ENCODE measurements at places on chromosomes 12 and 14.

DNA sequence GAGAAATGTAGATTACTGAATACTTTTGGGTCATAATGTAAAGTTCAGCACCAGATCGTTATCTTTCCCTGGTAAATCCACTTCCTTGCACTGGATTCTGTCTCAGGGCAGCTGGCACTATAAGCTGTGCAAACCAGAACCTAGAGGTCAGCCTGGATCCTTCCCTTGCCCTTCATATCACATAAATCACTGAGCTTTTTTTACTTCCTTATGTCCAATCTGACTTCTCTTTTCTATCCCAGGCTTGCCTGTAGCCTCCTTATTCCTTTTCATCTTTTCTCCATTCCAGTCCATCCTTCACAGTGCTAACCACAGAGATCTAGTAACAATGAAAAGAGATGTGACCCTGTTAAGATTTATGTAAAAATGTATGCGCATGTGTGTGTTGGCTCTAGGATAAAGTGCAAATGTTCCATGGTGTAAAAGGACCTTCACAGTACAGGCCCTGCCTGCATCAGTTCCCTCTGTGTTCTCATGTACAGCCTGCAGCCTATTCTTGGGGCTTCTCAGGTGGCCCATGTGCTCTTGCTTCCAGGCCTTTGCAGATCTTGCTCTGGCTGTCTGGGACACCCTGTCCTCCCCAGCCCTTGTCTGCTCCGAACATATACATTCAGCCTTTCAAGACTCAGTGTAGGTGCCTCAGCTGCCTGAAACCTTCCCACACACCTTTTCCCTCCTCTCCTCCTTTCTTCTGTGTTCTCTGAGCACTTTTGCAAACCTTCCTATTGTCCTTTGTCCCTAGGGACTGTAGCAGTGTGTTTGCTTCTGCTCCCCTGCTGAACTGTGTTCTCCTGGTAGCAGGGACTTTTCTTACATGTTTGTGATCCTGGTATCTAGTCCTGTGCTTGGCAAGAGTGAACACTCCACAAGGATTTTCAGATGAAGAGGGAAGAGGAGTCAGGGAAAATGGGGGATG, 30.0 kb downstream of the PELI2 start:
- H3K36me3 ChIP-seq, result no peaks in the 10 kb centered on the region
- H3K27ac ChIP-seq, result no peak overlapping the region
- no peak overlapping the region for H3K4me3 ChIP-seq

- peak overlapping the region; percentile 73 for H3K27ac ChIP-seq
- peaks cover 66% of the 10 kb centered on the region for H3K4me1 ChIP-seq
- H3K36me3 ChIP-seq, result peaks cover 99% of the 10 kb centered on the region
- H3K27me3 ChIP-seq, result no peaks in the 10 kb centered on the region
- no peak for DNase-seq
- H3K4me3 ChIP-seq, result no peak overlapping the region
These were observed 65.0 kb downstream of the RFLNA start for GRCh38 chr12:124359671-124360581.

DNA sequence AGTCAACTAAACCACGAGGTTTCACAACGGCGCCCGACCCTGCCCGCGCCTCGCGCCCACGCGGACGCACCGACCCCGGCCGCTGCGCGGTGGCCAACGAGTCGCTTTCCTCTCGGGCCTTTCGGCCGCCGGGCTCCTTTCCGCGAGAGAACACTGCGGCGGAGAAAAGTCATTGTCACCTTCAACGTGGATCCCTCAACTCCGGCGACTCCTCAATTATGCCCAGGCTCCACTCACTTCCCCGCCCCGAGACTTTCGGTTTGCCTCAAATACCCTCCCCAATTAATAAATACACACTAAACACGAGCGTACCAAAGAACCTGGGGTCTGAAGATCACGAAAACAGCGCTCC, 450 bp downstream of the SINHCAF start:
- H3K27me3 ChIP-seq, result no peaks in the 10 kb centered on the region
- H3K4me1 ChIP-seq, result no peaks in the 10 kb centered on the region
- peak overlapping the region; percentile 98 for H3K27ac ChIP-seq
- peak overlapping the region; percentile 78 for H3K4me3 ChIP-seq

GRCh38 chr12:85260896-85261295, 19.1 kb upstream of the ALX1 start:
- no peaks in the 10 kb centered on the region for H3K36me3 ChIP-seq
- H3K4me3 ChIP-seq, result no peak overlapping the region
- H3K4me1 ChIP-seq, result no peaks in the 10 kb centered on the region

- H3K36me3 ChIP-seq, result no peaks in the 10 kb centered on the region
- H3K4me3 ChIP-seq, result no peak overlapping the region
- no peak for DNase-seq
- H3K27ac ChIP-seq, result peak overlapping the region; percentile 87
These were observed 55.3 kb downstream of the VCPKMT start for GRCh38 chr14:50060871-50061663.

- no peak overlapping the region for H3K4me3 ChIP-seq
- no peaks in the 10 kb centered on the region for H3K36me3 ChIP-seq
- peak overlapping the region; percentile 60 for H3K27ac ChIP-seq
- H3K27me3 ChIP-seq, result no peaks in the 10 kb centered on the region
These were observed 385.3 kb upstream of the DDHD1 start for GRCh38 chr14:53538316-53538881.

DNA sequence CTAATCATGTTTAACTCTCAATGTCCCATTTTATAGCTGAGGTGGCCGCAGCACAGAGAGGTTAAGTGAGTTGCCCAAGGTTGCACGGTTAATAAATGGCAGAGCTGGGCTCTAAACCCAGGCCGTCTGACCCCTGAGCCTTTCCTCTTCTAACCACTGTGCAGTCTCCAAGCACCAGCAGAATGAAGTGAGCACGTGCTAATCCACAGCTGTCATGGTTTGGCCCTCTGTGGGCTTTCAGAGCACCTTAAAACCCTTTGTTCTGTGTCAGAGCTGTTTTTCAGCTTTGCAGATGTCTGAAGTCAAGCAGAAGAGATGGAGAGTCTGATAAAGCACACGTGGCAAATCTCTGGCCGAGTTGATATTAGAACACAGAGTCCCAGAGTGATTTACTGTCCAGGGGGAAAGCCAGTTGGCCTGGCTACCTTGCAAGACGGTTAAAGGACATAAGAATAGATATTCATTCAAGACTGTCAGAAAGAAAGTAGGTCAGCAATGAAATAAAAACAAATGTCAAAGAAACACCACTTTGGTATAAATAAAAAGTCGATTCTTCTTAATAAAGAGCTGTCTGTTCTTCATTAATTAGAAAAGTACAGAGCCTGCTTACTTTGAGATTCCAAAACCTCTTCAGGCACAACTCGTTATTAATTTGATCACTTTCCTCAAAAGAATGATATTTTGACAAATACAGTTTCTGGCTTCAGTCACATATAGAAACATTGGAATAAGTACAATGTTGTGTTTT, 107.3 kb downstream of the CRADD start:
- H3K27ac ChIP-seq, result peak overlapping the region; percentile 44
- DNase-seq, result no peak
- H3K4me3 ChIP-seq, result no peak overlapping the region
- peaks cover 14% of the 10 kb centered on the region for H3K4me1 ChIP-seq

DNA sequence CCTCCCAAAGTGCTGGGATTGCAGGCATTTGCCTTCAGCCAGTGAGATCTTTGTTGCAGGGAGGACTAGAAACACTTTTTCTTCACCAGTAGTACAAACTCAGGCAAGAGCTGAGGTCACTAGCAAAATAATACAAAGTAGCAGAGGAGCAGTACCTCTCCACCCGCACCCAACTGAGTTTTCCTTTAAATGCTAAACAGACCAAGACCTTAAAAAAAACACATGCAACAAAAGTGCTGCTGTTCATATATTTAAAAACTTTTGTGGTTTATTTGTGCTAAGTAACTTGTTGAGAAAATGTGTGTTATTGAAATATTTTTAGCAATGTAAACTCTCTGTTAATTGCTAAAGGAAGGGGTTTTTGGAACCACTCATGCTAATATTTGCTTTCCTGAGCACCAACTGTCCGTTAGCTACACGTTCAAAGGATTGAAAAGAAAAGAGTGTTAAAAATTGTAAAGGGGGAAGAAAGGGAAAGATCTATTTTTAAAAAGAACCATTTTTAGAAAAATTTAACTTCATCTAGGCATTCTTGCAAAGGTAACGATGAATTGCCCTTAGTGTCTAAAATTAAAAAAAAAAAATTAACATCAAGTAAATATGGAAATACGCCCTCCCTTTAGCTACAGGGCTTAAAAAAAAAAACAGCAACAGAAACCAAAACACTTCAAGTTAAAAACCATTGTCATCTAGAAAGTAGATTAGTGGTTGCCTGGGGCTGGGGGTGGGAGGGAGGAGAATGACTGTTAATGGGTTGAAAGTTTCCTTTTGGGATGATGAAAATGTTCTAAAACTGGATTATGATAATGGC, 114.0 kb upstream of the KRAS start:
- H3K4me1 ChIP-seq, result no peaks in the 10 kb centered on the region
- no peak for DNase-seq
- no peaks in the 10 kb centered on the region for H3K27me3 ChIP-seq
- H3K27ac ChIP-seq, result no peak overlapping the region
- H3K36me3 ChIP-seq, result no peaks in the 10 kb centered on the region
- no peak overlapping the region for H3K4me3 ChIP-seq

DNA sequence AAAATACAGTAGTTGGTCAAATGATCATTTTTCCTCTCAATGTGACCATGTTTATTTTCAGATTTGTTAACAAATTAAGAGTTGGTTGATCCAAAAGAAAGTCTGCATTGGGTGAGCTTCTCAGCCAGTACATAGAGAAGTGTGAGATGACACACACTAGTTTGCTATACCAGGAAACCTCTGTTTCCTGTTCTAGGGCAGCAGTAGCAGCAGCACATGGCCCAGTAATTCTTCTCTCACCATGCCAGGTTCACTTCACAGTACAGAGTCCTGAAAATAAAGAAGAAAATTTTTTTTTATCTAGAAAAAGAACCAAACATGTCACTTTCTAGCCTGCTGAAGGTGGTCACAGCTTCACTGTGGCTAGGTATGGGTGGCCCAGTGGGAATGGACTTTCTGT, 250.2 kb upstream of the OR4E1 start:
- H3K4me3 ChIP-seq, result no peak overlapping the region
- no peaks in the 10 kb centered on the region for H3K36me3 ChIP-seq
- no peak overlapping the region for H3K27ac ChIP-seq
- H3K4me1 ChIP-seq, result no peaks in the 10 kb centered on the region
- DNase-seq, result no peak

DNA sequence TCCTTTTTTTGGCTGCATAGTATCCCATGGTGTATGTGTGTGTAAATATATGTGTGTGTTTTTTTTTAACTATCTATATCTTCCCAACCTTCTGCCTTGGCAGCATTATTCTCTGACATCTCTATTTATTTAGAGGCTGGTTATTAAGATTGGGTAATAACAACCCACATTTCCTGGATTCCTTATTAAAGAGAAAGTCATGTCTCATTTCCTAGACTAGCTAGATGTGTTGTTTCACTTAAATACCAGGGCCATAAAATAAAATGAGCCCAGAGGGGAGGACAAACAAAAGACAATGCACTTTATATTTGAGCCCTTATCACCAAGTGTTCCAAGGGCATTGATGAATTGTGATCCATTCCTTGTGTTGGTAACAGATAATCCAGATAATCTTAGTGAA, 169.1 kb downstream of the SLC5A8 start:
- no peak overlapping the region for H3K27ac ChIP-seq
- no peak overlapping the region for H3K4me3 ChIP-seq
- no peak for DNase-seq
- no peaks in the 10 kb centered on the region for H3K4me1 ChIP-seq
- no peaks in the 10 kb centered on the region for H3K36me3 ChIP-seq

GRCh38 chr12:102351322-102351721, 129.0 kb downstream of the IGF1 start:
- DNase-seq, result no peak
- no peaks in the 10 kb centered on the region for H3K4me1 ChIP-seq
- no peak overlapping the region for H3K27ac ChIP-seq
- H3K27me3 ChIP-seq, result no peaks in the 10 kb centered on the region

- peaks cover 69% of the 10 kb centered on the region for H3K4me1 ChIP-seq
- H3K27ac ChIP-seq, result peak overlapping the region; percentile 87
- no peaks in the 10 kb centered on the region for H3K36me3 ChIP-seq
- no peak overlapping the region for H3K4me3 ChIP-seq
- no peak for DNase-seq
- no peaks in the 10 kb centered on the region for H3K27me3 ChIP-seq
These were observed 38.8 kb upstream of the EML1 start for GRCh38 chr14:99754141-99755067.

DNA sequence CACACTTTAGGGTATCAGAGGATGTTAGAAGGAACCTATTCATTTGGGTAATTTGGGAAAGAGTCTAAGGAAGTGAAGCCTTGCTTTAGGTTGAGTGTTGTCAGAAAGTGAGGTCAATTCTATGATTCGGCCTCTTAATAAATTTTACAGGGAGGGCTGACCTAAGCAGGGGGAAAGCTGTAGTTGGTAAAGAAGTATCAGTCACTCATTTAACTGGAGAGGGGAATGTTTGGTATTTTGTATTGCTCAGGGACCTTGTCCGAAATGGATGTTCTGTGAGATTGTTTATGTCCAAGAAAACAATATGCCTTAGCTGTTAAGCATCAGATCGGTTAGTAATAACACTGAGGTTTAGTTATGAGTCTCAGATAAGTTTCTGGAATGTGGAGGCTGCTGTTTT, 7.3 kb downstream of the CAND1 start:
- no peaks in the 10 kb centered on the region for H3K4me1 ChIP-seq
- DNase-seq, result no peak
- H3K27me3 ChIP-seq, result no peaks in the 10 kb centered on the region
- H3K4me3 ChIP-seq, result no peak overlapping the region
- no peak overlapping the region for H3K27ac ChIP-seq

- H3K27me3 ChIP-seq, result no peaks in the 10 kb centered on the region
These were observed 10.2 kb upstream of the RNF212B start for GRCh38 chr14:23227566-23227965.

GRCh38 chr12:48903982-48904411, 21.3 kb downstream of the FKBP11 start:
- DNase-seq, result no peak
- no peaks in the 10 kb centered on the region for H3K27me3 ChIP-seq
- H3K4me3 ChIP-seq, result peak overlapping the region; percentile 34
- no peaks in the 10 kb centered on the region for H3K4me1 ChIP-seq
- H3K27ac ChIP-seq, result no peak overlapping the region

- no peak overlapping the region for H3K4me3 ChIP-seq
- no peak for DNase-seq
- H3K27me3 ChIP-seq, result no peaks in the 10 kb centered on the region
- no peaks in the 10 kb centered on the region for H3K36me3 ChIP-seq
- H3K4me1 ChIP-seq, result no peaks in the 10 kb centered on the region
These were observed 73.9 kb upstream of the WSCD2 start for GRCh38 chr12:108055141-108055540.

- no peaks in the 10 kb centered on the region for H3K36me3 ChIP-seq
- no peaks in the 10 kb centered on the region for H3K4me1 ChIP-seq
- H3K4me3 ChIP-seq, result no peak overlapping the region
- H3K27me3 ChIP-seq, result no peaks in the 10 kb centered on the region
These were observed 23.7 kb downstream of the FOXA1 start for GRCh38 chr14:37571391-37571790.

- no peak overlapping the region for H3K4me3 ChIP-seq
- no peaks in the 10 kb centered on the region for H3K27me3 ChIP-seq
- no peak for DNase-seq
- H3K27ac ChIP-seq, result no peak overlapping the region
These were observed 80.1 kb downstream of the ADCK1 start for GRCh38 chr14:77880056-77880455.

DNA sequence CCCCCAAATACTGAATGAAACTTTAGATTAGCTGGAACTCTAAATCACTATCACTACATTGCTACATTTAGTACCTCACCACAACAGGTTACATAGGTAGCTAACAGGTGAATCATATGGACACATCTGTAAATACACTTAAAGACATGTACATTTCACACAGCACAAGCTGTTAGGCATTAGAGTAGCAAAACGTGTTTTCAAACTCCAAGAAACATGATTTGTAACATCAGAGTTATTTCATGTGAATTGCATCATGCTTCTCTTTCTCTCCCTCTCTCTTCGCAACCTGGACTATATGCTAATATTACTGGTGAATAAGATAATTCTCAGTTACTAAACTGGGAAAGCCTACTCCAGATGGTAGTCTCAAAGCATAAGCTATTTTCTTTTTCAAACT, 4.3 kb downstream of the SEL1L start:
- H3K4me3 ChIP-seq, result no peak overlapping the region
- DNase-seq, result no peak
- H3K27ac ChIP-seq, result no peak overlapping the region
